ENCODE measurements at places on chromosomes 13 and 19.

GRCh38 chr13:42992764-42993122 is 702 bp upstream of the EPSTI1 start:
- DNase-seq, result no peak

DNA sequence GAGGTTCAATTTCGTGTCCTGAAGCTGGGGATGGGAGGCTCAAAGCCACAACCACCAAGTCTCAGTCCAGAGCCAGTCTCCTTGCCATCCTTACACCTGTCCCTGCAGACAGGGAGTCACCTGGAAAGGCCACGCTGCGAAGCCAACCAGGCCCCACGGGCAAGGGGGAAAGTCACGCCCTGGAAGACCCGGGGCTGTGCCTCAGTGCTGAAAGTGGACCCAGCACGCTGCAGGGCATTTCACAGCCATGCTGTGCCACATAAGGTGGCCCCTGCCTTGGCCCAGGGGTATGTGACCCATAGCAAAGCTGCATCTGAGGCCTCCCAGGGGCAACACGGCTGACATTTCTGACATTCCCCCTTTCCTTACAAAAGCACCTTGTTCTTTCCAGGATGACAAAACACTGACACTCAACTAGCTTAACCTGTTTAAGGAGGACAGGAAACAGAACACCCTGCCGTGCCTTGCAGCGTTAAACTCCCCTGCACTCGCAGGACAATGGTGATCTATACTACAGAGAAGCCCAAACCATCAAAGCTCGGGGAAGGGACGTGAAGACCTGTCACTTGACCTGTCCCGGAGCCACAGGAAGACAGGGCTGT is 14.8 kb downstream of the CHERP start:
- no peak for DNase-seq

DNA sequence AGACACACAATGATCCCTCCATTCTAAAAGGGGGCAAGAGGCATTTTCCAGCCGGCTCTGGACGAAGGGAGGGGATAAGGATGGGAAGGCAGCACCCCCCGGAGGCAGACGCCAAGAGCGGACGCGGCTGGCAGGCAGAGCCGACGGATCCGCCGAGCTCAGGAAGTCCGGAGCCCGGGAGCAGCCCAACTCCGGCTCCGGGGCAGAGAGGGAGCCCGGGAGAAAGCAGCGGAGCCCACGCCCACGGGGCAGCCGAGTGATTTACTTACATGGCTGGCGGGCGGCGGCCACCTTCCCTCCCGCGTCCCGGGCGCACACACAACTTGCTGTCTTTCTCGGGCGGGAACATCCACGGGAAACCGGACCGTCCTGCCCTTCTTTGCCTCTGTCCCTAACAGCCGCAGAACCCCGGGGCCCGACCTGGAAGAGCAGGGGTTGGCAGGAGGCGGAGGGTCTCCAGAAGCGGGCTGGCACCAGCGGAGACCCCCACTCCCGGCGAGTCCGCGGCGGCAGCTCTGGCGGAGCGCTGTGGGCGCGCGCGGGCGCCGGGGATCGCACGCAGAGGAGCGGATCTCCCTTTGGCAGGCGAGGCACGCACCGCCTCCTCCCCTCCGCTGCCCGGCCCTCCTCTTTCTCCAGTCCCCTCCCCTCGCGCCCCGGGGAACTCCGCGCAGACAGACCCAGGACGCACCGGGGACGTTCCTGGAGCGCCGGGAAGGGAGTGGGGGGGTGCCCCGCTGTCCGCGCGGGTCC is at the start of gene LHFPL6:
Gene LHFPL6 (minus strand): TSS at position 580 of the 753 bp plus-strand sequence.
- DNase-seq, result peak; percentile 93

DNA sequence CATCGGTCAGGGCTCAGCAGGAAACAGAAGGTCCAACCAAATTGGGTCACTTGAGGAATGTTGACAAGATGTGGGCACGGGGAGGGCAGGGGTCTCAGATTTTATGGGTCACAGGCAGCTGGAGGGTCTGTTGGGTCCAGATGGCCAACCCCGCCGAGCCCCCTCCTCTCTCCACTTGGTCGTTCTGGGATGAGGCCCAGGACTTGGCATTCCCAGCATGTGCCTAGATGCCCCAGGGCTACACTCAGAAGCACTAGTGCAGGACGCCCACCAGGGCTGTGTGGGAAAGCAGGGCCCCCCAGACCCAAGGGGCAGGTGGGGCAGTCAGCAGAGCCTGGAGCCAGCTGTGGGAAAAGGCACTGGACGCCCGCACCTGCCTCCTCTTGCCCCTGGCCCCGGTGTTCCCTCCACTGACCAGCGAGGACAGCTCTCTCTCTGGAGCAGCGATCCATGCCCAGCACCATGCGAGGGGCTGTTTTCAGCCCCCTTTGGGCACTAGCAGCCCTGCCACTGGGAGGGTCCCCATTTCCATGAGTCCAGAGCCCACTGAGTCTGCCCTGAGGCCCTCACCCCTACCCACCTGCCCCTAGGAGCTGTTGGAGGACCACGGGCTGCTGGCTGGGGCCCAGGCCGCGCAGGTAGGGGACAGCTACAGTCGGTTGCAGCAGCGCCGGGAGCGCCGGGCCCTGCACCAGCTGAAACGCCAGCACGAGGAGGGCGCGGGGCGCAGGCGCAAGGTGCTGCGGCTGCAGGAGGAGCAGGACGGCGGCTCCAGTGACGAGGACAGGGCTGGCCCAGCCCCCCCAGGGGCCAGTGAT is 26.0 kb downstream of the DHX34 start:
- DNase-seq, result no peak

DNA sequence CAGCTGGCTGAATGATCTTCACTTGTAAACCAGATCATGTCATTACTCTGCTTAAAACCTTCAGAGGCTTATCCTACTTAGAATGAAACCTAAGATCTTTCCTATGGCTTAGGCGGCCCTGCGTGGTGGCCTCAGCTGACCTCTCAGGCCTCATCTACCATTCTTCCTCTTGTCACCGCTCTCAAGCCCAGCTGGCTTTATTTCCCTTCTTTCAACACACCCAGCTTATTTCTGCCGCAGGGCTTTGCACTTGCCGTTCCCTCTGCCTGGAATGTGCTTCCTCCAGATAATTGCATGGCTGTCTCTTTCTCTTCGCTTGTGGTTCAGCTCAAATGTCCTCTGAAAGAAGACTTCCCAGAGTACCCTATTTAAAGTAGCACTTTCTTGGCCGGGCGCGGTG is 3.6 kb upstream of the ASF1B start:
- peak; percentile 65 for DNase-seq

DNA sequence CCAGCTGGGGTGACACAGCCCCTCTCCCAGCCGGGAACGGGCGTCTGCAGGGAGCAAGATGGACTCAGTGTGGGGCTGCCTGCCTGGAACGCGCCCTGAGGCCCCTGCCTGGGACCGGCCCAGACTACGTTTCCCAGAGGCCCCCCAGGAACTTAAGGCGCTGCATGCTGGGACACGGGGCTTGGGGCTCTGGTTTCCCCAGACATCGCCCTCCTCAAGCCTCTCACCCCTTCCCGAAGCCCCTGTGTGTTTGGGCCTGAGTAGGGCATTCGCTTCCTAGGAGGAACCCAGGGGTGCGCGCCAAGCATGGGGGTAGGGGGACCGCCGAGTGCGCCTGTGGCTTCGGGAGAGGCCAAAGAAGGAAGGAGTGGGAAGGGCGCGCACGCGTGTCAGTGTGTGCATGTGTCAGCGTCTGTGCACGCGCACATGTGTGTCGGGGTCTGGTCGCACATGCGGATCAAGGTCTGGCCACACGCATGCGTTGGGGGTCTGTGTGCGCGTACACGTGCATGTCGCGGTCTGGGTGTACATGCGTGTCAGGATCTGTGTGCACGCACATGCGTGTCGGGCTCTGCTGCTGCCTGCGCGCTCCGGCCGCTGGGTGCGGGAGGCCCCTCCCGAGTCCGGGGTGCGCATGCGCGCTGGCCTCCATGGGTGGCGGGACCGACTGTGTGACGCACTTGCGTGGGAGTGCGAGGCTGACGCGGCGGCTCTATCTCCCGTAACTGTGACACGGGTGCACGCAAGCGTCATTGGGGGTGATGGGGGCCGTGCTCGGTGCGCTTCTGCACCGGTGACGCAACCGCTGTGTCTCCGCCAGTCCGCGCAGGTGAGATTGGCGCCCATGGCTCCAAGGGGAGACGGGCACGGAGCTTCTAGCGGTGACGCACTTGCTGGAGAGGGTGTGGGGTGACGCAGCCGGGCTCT is 16.2 kb downstream of the ZNF331 start:
- DNase-seq, result peak; percentile 95

GRCh38 chr13:107395927-107396662 is 819.2 kb downstream of the LIG4 start:
- no peak for DNase-seq

DNA sequence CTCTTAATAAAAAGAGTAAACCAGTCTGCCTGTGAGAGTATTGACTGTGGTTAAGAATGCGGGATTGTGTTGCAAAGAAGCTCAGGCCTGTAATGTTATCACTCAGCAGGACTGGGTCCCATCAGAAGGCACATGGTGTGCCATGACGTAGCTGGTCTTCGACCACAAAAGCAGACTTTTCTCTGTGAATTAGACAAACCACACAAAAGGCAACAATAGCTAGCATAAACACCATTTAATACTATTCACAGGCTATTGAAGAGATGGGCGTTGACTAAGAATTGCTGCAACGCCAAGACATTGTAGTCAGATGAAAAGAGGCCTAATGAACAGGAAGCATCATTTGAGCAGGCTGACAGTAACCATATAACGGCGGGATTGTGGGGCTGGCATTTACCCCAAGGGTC is 235.6 kb upstream of the SOX21 start:
- DNase-seq, result no peak

DNA sequence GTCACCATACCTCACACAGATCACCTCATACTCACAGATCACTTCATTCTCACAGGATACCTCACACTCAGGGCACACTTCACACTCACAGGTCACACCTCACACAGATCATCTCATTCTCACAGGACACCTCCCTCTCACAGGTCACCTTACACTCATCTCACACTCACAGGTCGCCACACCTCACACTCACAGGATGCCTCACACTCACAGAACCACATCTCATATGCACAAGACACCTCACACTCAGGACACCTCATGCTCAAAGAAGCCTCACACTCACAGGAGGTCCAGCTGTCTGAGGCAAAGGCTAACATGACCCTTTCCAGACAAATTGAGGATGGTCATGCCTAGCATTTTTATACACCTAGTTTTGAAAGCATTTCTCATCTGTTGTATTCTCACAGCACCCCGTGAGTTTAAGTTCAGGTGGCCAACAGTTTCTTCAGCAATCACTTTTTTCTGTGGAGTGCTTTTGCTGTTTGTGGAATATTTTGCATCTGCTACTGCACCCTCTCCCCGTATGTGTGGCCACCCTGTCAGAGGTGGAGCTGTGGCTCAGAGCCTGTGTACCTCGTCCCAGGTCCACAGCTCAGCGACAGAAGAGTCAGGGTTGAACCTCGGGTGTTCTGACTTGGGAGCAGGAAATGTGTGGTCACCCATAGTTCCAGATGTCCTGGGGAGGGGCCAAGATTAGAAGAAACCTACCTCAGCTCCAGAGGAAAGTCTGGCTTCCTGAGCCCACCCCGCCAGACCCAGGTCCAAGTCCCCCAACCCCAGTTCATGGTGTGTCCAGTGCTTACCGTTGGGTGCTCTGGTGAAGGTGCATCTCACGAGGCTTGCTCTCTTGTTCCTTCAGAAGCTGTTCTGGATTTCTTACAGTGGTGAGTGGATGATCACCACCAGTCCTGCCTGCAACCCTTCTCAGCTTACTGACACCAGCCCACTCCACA is 7.6 kb downstream of the F7 start:
- peak; percentile 10 for DNase-seq

GRCh38 chr19:9799162-9799561 is 19.7 kb downstream of the FBXL12 start:
- DNase-seq, result no peak

- no peak for DNase-seq
These were observed 25.3 kb downstream of the FXYD5 start for GRCh38 chr19:35179830-35180229.

DNA sequence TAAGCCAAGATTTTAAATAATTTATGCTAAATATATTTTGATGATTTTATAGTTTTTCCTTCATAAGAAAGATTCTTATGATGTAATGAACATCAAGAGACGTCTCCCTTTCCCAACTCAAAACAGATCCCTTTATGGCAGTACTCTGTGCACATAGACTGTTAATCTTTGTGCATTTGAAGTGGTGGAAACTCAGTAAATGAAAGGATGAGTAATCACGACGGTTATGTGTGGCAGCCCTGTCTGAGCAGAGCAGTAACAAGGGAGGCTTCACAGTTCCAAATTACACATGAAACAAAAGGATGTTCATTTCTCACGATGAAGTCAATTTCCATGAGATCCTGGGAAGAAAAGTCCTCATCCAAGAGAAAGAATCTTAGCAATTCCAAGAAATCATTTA is 498.1 kb downstream of the KLF5 start:
- no peak for DNase-seq

DNA sequence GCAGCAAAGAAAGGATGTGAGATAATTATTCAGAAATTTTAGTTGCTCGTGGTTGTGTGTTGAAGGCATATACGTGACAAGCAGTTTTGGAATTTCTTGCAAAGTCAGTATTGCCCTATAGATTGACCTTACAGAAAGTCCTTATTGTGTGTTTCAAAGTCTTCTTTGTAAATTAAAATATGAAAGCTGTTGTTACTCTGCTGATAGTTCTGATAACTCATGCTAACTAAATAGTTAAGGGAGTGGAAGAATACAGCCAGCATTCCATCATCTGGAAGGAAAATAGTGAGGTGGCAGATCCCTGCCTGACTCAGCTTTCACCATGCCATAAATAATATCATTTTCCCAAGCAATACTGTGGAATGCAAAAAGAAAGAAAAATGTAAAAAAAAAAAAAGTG is 27.2 kb downstream of the WASF3 start:
- DNase-seq, result no peak

DNA sequence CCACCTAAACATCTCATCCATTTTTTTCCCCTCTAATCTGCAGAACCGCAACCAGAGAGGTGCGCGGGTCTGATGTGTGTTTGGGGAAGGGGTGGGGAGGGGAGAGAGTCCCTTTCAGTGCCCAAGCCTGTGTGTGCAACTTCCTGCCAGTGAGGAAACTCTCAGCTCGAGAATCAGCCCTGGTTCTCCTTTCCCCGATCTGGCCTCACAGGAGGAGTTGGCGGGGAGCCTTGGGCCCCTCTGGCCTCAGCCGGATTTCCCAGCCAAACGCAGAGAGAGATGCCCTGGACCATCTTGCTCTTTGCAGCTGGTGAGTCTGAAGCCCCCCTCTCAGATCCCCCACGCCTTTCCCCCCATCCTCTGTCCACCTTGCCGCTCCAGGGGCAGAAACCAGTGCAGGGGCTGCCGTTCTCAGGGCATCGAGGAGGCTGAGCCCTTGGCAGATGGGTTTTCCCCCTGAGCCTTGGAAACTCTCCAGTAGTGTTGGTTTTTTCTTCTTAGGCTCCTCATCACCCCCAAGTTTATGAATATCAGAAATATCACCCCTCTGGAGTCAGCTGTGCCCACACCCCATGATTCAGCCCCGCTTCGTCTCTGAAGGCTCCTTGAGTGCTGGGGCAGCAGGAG is at the start of gene C19orf38:
Gene C19orf38 (plus strand): TSS at position 186 of the 627 bp plus-strand sequence. CDS start 94 bp downstream, at position 280.
- DNase-seq, result no peak

DNA sequence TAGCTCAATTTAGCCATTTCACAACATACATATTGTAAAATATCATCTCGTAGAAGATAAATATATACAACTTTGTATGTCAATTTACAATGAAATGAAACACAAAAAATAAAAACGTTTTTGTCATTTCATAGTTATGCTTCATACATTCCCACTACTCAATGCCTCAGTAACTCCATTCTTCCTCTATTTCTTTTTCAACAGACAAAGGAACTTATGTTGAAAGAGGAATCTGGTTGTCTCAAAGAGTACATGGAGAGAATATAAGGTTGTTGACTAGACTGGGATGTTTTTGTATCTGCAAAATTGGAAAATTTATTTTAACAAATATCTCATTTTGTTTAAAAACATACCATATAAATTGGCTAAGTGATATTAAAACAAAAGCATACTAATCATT is 12.8 kb downstream of the KCTD12 start:
- DNase-seq, result no peak

- no peak for DNase-seq
These were observed 26.8 kb upstream of the CEACAM21 start for GRCh38 chr19:41548954-41549688.
